NCI-H2227 treated with DMSO at 0.1 percent for 48 hours (cell line): ENCODE measurements at places on chromosomes 3 and 15.
A peak's percentile ranks its signal among the peaks of the same experiment; 100 is the strongest.

DNA sequence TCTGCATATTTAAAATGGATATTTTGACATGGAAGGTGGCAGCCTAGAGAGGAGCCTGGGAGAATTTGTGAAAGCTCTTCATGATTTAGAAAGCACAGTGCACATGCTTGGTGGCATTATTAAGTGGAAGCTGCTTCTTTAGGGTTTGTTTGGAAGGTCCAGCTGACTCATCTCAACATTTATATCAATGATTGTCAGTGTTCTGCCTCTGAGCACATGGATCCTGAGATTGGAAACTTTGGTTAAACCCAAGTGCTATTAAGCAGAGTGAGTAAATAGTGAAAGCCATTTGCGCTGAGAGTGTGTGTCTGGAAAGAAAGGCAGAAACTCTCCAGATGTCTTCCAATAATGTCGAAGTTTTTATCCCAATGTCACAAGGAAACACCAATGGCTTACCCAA lies 7.4 kb downstream of the NOX5 start:
- DNase-seq: no peak

DNA sequence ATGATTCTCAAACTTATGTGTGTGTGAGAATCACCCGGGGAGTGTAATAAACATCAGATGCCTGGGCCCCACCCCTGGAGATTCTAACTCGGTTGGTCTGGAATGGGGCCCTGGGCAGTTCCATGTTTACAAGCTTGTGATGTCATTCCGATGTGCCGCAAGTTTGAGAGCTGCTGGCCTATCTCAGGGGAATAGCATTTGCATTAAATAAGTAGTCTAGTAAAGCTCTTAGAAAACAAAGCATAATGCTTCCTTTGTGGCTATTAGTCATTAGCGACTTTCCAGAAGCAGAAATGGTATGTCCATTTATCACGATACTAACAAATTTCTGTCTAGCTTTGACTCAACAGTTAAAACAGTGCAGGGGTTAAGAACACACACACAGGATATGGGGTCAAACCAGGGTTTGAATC lies 20.9 kb downstream of the PGBD4 start:
- DNase-seq: no peak

DNA sequence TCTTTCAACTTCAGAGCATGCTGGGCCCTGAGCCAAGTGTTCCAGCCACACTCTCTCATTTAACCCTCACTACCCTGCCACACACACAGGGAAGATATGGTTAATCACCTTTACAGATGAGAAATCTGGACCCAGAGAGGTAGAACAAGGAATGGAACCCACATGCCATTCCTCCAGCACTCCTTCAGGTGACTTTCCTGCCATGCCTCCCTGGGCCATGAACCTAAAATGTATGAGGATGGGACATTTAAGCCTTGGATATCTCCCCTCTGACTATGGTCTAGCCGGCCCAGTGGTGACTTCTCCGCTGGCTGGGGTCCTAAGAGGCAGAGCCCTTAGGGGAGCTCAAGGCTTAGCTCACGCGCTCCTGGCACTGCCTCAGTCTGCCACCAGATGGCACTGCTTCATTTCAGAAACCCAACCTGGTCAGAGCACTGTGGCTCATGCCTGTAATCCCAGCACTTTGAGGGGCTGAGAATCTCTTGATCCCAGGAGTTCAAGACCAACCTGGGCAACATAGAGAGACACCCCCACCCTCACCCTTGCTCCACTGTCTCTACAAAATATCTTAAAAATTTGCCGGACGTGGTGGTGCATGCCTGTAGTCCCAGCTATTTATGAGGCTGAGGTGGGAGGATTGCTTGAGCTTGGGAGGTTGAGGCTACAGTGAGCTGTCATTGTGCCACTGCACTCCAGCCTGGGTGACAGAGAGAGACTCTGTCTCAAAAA lies 2.2 kb upstream of the DCAF1 start:
- DNase-seq: peak; percentile 40

GRCh38 chr3:185807445-185808068 lies 17.3 kb downstream of the IGF2BP2 start:
- DNase-seq: no peak
